ENCODE measurements at places on chromosomes 7 and 10. TPM values are rescaled to one million over a fixed set of nuclear protein-coding genes. Genes with fewer than 3 reads are reported as not detected.

DNA sequence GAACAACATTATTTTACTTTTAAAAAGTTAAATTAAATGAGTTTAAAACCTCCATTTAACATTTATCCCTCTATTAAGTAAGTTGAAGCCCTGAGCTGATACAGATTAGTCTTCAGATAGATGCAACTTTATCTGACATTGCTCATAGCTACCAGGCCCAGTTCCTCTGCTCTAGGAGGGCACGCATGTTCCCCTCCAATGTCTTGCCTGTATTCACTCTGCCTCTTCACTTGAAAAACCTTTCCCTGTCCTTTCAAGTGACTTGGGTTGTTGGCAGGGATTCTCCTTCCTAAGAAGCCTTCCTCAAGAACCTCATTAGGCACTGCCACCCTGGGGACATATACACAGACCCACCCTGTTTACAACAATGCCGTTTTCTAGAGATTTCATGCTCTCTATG, 270.4 kb downstream of the RELN start:
- DNase-seq: no peak

MBLAC1 gene
- polyA plus RNA-seq: 0.81 TPM

NPFFR1 gene
- not detected for polyA plus RNA-seq

MYL10 gene
- polyA plus RNA-seq: not detected

GJD4 gene
- polyA plus RNA-seq: not detected

- no peak for DNase-seq
Observed at GRCh38 chr7:67754651-67755050, 758.0 kb downstream of the TYW1 start.

OGDHL gene
- not detected for polyA plus RNA-seq

DNA sequence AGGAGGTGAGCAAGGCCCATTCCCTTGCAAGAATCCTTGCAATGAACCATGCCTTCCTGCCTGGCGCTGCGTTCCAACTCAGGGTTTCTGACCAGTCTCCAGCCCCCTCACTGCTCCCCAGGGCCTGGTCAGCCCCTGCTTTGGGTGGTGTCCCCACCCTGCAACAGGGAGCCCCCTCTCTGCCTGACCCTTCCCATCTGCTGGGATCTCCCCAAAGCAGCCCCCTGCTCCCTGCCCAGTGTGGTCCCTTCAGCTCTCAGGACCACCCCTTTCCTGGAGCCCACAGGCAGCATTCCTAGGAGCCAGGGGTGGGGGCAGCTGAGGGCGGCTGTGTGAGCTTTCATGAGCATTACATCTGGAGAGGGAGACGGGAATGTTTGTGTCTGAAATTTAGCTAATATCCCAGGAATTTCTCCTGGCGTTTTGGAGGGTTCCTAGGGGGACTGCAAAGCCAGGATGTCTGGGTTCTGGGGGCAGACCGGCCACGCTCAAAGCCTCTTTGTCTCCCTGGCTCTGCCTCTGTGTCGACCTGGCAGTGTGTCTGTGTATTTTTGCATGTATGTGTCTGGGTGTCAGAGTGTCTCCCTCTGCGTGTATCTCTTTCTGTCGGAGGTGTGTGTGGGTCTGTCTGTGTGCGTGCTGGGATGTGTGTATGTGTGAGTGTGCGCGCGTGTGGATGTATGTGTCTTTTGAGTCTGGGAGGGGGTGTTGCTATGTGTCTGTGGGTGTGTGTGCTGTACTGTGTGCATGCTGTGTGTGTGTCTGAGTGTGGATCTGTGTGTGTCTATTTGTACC, 300.5 kb upstream of the ZMIZ1 start:
- no peak for DNase-seq

DNA sequence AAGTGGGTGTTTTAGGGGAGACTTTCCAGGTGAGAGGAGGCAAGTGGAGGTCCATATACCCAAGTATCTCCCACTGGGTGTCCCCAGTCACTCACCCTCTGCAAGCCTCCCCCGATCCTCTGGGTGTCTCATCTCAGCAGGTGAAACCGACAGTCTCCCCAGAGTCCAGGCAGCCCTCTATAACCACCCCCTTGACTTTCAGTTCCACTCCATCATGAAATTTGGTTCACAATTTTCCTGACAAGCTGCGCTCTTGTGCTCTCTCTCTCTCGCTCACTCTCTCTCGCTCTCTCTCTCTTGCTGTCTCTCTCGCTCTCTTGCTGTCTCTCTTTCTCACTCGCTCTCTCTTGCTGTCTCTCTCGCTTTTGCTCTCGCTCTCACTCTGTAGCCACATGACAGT, 8.1 kb upstream of the RABGEF1 start:
- no peak for DNase-seq

TCF7L2 gene
- polyA plus RNA-seq: 21.5 TPM

PON1 gene
- not detected for polyA plus RNA-seq

CEP55 gene
- 0.05 TPM for polyA plus RNA-seq

- DNase-seq: no peak
Observed at GRCh38 chr10:59382831-59383295, 20.5 kb upstream of the FAM13C start.

- DNase-seq: no peak
Observed at GRCh38 chr7:24227603-24228359, 56.2 kb upstream of the NPY start.

ZNF716 gene
- not detected for polyA plus RNA-seq

C7orf57 gene
- not detected for polyA plus RNA-seq

DNA sequence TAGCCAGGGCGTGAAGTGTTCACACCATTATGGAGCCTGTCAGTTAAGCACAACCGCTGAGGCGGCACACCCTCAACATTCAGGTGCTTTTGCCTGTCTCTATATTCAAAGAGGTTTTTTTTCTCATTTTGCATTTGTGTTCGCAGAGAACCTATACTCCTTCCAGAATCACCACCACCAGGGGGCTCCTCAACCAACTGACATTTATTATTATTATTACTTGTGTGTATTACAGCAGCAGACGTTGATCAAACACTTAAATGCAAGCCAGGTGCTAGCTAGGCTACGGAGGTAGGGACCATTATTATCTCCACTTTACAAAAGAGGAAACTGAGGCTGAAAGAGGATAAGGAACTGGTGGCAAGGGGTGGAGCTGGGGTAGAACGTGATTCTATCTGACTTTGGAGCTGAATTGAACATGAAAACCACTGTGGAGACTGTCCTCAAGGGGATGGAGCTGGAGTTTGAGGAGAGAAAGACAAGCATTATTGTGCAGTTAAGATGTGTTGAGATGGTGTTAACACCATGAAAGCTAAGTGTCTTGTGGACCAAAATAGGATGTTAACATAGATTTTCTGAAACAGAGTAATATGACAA, 133.8 kb upstream of the PLXNA4 start:
- DNase-seq: no peak

VWA2 gene
- not detected for polyA plus RNA-seq
